Thymus (tissue), 14 donors: ENCODE measurements at places on chromosomes 6 and 20. TPM values are rescaled to one million over a fixed set of nuclear protein-coding genes. Genes with fewer than 3 reads are reported as not detected.

Gene TCP11
- polyA plus RNA-seq, result 0.30 TPM

DNA sequence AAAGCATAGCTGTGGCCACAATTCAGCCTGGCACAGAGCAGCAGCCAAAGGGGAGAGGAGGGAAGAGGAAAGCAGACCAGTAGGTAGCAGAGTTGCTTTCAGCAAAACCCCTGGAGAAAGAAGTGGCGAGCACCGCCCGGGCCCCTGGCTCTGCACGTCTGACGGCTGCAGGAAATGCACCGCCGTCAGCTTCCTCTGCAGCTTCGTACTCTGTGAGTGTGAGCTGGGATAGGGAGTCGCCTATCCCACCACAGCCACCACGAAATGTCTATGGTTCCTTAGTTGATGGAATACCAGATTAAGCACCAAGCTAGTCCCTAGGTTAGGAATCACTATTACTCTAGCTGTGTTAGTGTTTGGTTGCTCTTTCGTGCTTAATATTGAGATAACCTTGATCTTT, 79.9 kb upstream of the NAA20 start:
- no peak overlapping the region for H3K27ac ChIP-seq
- no peaks in the 10 kb centered on the region for H3K36me3 ChIP-seq
- DNase-seq, result no peak
- H3K4me1 ChIP-seq, result no peaks in the 10 kb centered on the region
- peaks cover 8% of the 10 kb centered on the region for H3K27me3 ChIP-seq

GRCh38 chr20:63173552-63174191, 42.3 kb downstream of the YTHDF1 start:
- H3K4me1 ChIP-seq, result no peaks in the 10 kb centered on the region
- H3K27me3 ChIP-seq, result peaks cover 64% of the 10 kb centered on the region
- H3K4me3 ChIP-seq, result no peak overlapping the region
- no peak overlapping the region for H3K27ac ChIP-seq
- no peak for DNase-seq

Gene DACT2
- polyA plus RNA-seq, result 2.5 TPM

Gene PEX7
- 8.4 TPM for polyA plus RNA-seq

DNA sequence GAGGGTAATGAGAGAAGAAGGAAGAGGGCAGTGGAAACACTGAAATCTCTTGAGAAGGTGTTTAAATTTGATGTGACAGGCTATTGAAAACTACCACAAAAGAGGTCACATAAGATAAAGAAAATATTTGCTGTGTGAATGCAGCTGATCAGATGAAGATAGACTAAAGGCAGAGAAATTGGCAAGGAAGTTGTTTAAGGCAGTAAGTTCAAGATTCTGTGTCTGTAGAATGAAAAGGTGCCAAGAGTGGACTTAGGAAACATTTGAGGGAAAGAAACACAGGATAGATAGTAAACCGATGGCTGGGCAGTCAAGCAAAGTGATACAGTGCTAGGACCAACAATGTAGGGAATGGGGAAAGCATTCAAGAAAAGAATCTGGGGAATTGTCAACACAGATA, 332.3 kb upstream of the MARCKS start:
- H3K4me1 ChIP-seq, result no peaks in the 10 kb centered on the region
- H3K27ac ChIP-seq, result no peak overlapping the region
- no peaks in the 10 kb centered on the region for H3K36me3 ChIP-seq
- H3K4me3 ChIP-seq, result no peak overlapping the region

Gene TMEM200A
- 3.9 TPM for polyA plus RNA-seq

- H3K4me1 ChIP-seq, result no peaks in the 10 kb centered on the region
- no peaks in the 10 kb centered on the region for H3K36me3 ChIP-seq
- no peak within 1 kb of the TSS for H3K27ac ChIP-seq
- no peak for DNase-seq
Observed at GRCh38 chr6:132713352-132714134, at the start of gene VNN1. Gene VNN1, minus strand, starts transcription at chr6:132714055. Its CDS starts 20 bp downstream, at chr6:132714035.

DNA sequence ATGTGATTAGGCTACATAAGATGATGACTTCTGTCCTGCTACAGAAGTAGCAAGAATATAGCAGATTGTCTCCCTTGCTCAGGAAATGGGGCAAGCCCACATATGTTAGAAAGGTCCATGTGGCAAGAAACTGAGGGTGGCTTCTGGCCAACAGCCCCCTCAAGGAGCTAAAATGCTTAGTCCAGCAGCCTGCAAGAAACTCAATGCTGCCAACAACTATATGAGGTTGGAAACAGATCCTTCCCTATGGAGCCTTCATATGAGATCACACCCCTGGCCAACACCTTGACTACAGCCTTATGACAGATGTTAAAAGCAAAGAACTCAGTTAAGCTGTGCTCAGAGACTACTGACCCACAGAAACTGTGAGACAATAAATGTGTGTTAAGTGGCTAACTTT, 22.1 kb downstream of the PTPRT start:
- DNase-seq, result no peak
- H3K27ac ChIP-seq, result no peak overlapping the region
- no peaks in the 10 kb centered on the region for H3K36me3 ChIP-seq
- no peak overlapping the region for H3K4me3 ChIP-seq
- no peaks in the 10 kb centered on the region for H3K27me3 ChIP-seq
- H3K4me1 ChIP-seq, result no peaks in the 10 kb centered on the region

- H3K4me1 ChIP-seq, result no peaks in the 10 kb centered on the region
- H3K27me3 ChIP-seq, result peaks cover 24% of the 10 kb centered on the region
- DNase-seq, result no peak
- no peak overlapping the region for H3K27ac ChIP-seq
Observed at GRCh38 chr6:165855856-165856255, 192.8 kb upstream of the PDE10A start.

Gene SYNDIG1
- 0.41 TPM for polyA plus RNA-seq

Gene ATP6V1G2
- 2.5 TPM for polyA plus RNA-seq

DNA sequence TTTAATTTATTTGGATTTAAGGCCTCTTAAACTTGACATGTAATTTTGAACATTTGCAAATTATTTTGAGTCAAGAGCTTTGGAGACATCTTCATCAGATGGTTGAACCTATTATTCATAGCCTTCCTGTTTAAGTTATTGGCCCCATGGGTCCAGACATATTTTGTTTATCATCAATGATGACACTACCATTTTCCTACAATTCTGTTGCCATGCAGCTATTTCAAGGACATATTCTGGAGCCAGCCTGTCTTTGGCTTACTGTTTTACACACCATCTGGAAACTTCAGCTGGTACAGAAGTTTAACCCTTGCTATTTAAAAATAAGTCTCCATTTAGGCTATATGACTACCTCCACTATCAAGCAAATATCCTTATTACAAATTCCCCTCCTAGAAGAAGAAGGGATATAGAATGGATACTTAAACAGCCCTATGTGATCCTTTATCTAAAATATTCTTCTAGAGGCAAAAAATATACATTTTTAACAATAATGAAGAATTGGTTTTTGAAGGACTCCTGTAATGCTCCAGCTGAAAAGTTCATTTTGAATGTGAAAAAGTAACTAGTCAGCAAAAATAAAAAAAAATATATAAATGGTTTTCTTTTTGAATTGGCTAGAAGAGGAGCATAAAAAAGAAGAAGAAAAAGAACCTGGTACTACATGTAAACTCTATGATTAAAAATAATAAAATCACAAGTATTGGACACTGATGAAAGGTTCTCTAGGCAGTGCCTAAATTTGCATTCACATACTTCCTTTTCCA, 544.0 kb upstream of the HS3ST5 start:
- DNase-seq, result no peak
- H3K36me3 ChIP-seq, result no peaks in the 10 kb centered on the region
- H3K27ac ChIP-seq, result no peak overlapping the region
- no peak overlapping the region for H3K4me3 ChIP-seq
